Activated CD8-positive, alpha-beta memory T cell treated with anti-CD3 and anti-CD28 coated beads for 1 hour (primary cell): ENCODE measurements at places on chromosomes 12 and 14.

- DNase-seq = no peak
Observed at GRCh38 chr12:103673891-103674375, 86.9 kb downstream of the STAB2 start.

DNA sequence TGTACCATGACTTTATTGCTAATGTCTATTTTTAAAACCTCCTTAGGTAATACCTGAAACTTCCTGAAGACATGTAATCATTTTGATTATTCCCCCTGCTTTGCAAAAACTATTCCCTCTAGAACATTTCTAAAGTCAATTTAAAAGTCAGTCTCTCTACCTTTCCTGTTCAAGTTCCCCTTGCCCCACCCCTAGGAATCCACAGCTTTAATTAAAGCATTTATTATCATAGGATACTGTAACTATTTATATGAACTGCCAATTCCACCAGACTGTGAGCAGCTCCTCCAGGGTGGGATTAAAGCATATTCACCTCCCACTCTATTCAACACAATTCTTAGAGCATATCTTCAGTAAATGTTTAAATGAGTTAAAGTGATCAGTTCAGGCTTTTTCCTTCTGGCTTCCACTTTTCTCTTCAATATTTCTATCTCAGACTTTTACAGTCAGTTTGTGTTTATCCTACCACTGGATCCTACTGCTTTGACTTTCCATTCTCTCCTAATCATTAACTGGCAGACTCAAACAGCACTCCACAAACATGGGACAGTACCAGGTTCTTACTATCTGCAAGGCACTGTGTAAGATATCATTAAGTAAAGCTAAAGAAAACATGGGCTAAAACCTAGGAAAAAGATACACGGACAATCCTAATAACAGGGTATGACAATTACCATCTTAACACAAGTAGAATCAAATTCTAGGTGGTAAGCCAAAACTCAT is 39.1 kb downstream of the PTPN21 start:
- no peak for DNase-seq

DNA sequence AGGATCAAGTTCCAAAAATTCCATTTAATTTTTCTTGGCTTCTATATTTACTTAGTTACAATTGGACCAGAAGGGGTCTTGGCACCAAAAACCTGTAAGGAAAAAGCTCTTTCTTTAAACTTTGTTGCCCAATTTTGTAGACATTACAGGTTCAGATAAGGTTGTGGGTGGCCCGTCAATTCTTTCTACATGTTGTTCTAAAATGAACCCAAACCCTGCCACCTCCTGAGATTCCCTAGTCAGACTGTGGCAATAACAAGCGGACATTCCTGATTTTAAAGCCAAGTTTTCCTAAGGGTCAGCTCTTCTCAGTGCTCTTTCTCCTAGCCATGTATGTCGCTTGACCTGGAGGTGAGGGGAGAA is 45.0 kb upstream of the GSG1 start:
- DNase-seq = no peak

DNA sequence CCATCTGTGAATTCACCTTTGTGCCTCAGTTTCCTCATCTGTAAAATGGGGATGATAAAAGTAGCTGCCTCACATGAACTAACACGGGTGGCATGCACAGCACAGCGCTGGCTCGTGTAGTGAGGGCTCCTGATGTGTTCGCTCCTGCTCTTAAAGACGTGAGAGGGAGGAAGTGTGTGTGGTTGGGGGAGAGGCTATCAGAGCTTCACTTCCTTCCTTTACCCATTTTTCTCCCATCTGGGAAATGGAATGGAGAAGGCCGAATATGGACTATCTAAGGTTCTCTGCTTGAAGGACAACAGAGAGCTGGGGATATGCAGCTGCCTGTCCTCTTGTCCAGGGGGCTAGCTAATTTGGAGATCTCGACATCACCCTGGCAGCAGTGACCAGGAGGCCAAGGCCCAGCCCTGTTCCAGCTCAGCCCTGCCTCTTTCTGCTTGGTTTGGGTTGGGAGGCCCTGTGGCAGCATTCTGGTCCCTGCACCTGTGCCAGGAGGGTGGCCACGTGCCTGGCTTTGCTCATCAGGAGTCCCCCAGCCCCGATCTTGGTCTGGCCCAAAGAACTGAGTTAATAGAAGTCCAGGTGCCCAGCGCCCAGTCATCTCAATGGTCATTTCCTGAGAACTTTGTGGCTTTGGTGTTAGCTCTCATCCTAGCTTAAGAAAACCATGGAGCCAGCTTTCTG is 44.5 kb upstream of the ESRRB start:
- DNase-seq = no peak

GRCh38 chr12:121611306-121611705 is 15.0 kb upstream of the ORAI1 start:
- no peak for DNase-seq

DNA sequence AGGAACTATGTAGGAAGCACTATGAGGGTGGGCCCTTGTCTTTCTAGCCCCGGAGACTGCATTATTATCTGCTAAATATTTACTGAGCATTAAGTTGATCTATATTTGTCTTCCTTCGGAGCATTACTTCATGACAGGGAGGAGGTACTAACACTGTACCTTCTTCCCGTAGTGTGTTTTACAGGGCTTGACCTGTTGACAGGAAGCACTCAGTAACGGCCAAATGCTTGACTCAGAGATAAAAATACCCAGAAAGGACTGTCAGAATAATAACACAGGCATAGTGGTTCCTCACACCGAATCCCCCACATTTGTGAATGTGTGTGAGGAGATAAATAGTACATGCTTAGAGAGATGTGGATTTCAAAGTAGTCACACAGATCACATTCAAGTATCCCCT is 466.6 kb downstream of the EGLN3 start:
- DNase-seq = no peak

- no peak for DNase-seq
Observed at GRCh38 chr14:79605849-79606248, 605.5 kb downstream of the DIO2 start.

- DNase-seq = no peak
Observed at GRCh38 chr12:44526655-44527182, 349.4 kb downstream of the NELL2 start.

GRCh38 chr12:10169104-10169503 is 2.8 kb downstream of the OLR1 start:
- no peak for DNase-seq

GRCh38 chr12:82781309-82781997 is 94.7 kb downstream of the TMTC2 start:
- DNase-seq = no peak

GRCh38 chr12:18320036-18320617 is 58.8 kb downstream of the PIK3C2G start:
- DNase-seq = no peak

GRCh38 chr12:132064631-132065030 is 79.5 kb downstream of the DDX51 start:
- DNase-seq = no peak

GRCh38 chr12:51371295-51371953 is 19.8 kb downstream of the GALNT6 start:
- no peak for DNase-seq

DNA sequence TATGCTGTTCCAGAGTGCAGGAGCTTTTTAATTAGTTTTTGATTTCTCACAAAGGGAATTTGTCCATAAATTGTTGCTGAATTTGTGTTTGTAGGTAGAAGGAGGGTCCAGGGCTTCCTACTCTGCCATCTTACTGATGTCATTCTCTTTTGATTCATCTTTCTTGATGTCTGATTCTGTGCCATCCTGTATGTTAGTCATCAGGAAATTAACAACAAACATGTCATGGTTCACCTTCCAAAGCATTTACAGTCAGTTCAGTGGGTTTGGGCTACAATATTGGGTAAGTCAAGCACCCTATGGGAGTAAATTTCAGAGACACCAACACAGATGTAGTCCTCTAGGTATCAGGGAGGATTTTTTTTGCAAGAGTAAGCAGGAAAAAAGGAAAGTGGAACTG is 135.2 kb upstream of the SLC38A2 start:
- DNase-seq = no peak

GRCh38 chr14:95128140-95128539 is 29.2 kb downstream of the DICER1 start:
- no peak for DNase-seq
